Panc1 (cell line): ENCODE measurements at places on chromosomes 6 and 20. TPM values are rescaled to one million over a fixed set of nuclear protein-coding genes. Genes with fewer than 3 reads are reported as not detected.

- no peaks in the 10 kb centered on the region for H3K36me3 ChIP-seq
- DNase-seq, result no peak
- H3K4me1 ChIP-seq, result no peaks in the 10 kb centered on the region
- H3K27ac ChIP-seq, result no peak overlapping the region
Measured at GRCh38 chr20:1823450-1823844, 71.8 kb upstream of the SIRPA start.

GRCh38 chr20:56805313-56805712, 176.2 kb downstream of the TFAP2C start:
- no peak overlapping the region for H3K4me3 ChIP-seq
- no peak overlapping the region for H3K27ac ChIP-seq
- no peaks in the 10 kb centered on the region for H3K27me3 ChIP-seq
- DNase-seq, result no peak

- no peak for DNase-seq
- no peaks in the 10 kb centered on the region for H3K4me1 ChIP-seq
- no peak overlapping the region for H3K4me3 ChIP-seq
- H3K36me3 ChIP-seq, result no peaks in the 10 kb centered on the region
- no peak overlapping the region for H3K27ac ChIP-seq
- H3K27me3 ChIP-seq, result no peaks in the 10 kb centered on the region
Measured at GRCh38 chr6:7475081-7475480, 66.4 kb upstream of the DSP start.

DNA sequence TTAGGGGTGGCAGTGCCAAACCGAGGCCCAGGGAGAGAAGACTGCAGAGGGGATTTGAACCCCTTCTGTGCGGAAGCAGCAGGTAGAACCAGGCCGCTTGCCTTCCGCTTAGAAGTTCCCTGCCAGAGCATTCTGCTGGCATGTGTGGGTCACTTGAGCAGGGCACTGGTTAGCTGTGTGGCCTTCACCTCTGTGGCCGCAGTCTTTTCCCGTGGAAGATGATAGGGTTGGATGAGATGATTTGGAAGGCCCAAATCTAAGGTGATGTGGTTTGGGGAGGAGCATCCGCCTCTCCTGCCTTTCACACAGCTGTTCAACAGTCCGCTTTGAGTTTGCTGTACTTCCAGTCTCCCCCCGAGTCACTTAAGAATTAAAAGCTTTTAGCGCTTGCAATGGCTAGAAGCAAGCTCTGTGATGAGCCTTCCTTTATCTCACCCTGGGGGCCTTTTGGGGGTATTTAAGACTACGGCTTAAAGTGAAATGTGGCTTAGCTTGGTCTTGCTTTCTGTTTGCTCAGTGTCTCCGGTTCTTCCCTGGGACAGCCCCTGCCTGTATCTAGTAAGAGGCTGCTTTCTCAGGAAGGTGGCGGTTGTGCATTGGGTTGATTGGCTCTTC, 743 bp downstream of the CMTR1 start:
- no peaks in the 10 kb centered on the region for H3K27me3 ChIP-seq
- peaks cover 10% of the 10 kb centered on the region for H3K4me1 ChIP-seq
- H3K4me3 ChIP-seq, result peak overlapping the region; percentile 97
- H3K36me3 ChIP-seq, result peaks cover 6% of the 10 kb centered on the region

SPTLC3 gene
- 0.03 TPM for total RNA-seq
